ENCODE measurements at places on chromosomes 2 and 18. TPM values are rescaled to one million over a fixed set of nuclear protein-coding genes. Genes with fewer than 3 reads are reported as not detected.

Gene SULT1C4
- 50.1 TPM for total RNA-seq

Gene IL36B
- not detected for total RNA-seq

Gene RTP5
- not detected for total RNA-seq

Gene HTR2B
- not detected for total RNA-seq

Gene SLC23A3
- total RNA-seq = not detected

Gene MRPL30
- total RNA-seq = 25.3 TPM

Gene PPP1R1C
- 0.35 TPM for total RNA-seq

Gene APOB
- not detected for total RNA-seq

Gene KIF5C
- 4.7 TPM for total RNA-seq

Gene AGXT
- total RNA-seq = not detected

Gene DSC2
- 12.2 TPM for total RNA-seq

Gene CNDP1
- not detected for total RNA-seq

Gene KIAA2012
- not detected for total RNA-seq

Gene DHX57
- 15.6 TPM for total RNA-seq

Gene TMEM182
- 3.5 TPM for total RNA-seq

Gene SLC9A4
- 0.40 TPM for total RNA-seq

Gene MRPS9
- total RNA-seq = 34.7 TPM

Gene LOXHD1
- total RNA-seq = not detected

Gene TUBA4B
- total RNA-seq = 0.52 TPM

Gene FSHR
- total RNA-seq = not detected

Measured in epithelial cell of proximal tubule (primary cell).